ENCODE measurements at places on chromosomes 2 and 18. TPM values are rescaled to one million over a fixed set of nuclear protein-coding genes. Genes with fewer than 3 reads are reported as not detected.

DLX2 gene
- total RNA-seq: not detected

DSG4 gene
- total RNA-seq: not detected

CYS1 gene
- 1.6 TPM for total RNA-seq

GPR39 gene
- total RNA-seq: not detected

CREG2 gene
- 0.24 TPM for total RNA-seq

TUBA3E gene
- total RNA-seq: not detected

CYB5A gene
- 37.8 TPM for total RNA-seq

MERTK gene
- 0.29 TPM for total RNA-seq

ANKRD62 gene
- not detected for total RNA-seq

ATL2 gene
- total RNA-seq: 43.9 TPM

CFAP65 gene
- not detected for total RNA-seq

ZRANB3 gene
- 4.4 TPM for total RNA-seq

CRYBA2 gene
- not detected for total RNA-seq

ALPP gene
- not detected for total RNA-seq

ELOA2 gene
- not detected for total RNA-seq

TNFAIP6 gene
- total RNA-seq: not detected

CIDEA gene
- total RNA-seq: not detected

FBXO15 gene
- 0.46 TPM for total RNA-seq

ST6GAL2 gene
- not detected for total RNA-seq

NOSTRIN gene
- not detected for total RNA-seq

TEX44 gene
- total RNA-seq: not detected

DES gene
- total RNA-seq: not detected

GKN1 gene
- total RNA-seq: not detected

COL6A3 gene
- total RNA-seq: 1.4 TPM

REG3G gene
- not detected for total RNA-seq

SNTG2 gene
- not detected for total RNA-seq

IL36RN gene
- not detected for total RNA-seq

TLX2 gene
- 1.2 TPM for total RNA-seq

CYTIP gene
- 484 TPM for total RNA-seq

RSAD2 gene
- total RNA-seq: 62.2 TPM

LCT gene
- total RNA-seq: 0.74 TPM

ROCK2 gene
- 19.3 TPM for total RNA-seq

NIF3L1 gene
- total RNA-seq: 26.1 TPM

CKAP2L gene
- 38.4 TPM for total RNA-seq

Measured in T-helper 1 cell treated with Interleukin-12 subunit alpha and Interleukin-12 subunit beta and Interleukin-4 antibody, amounts not matched to agents 30 ng/mL and 1 ng/mL, for 36 hours (primary cell).